ENCODE measurements at places on chromosomes 1 and 21. TPM values are rescaled to one million over a fixed set of nuclear protein-coding genes. Genes with fewer than 3 reads are reported as not detected.

Gene RPS8
- total RNA-seq = 2,139 TPM

Gene LRRN2
- not detected for total RNA-seq

Gene C1orf56
- total RNA-seq = 1.0 TPM

Gene FCAMR
- 0.07 TPM for total RNA-seq

Gene FMOD
- not detected for total RNA-seq

Gene PTGS2
- 1.3 TPM for total RNA-seq

Gene RNF207
- 36.3 TPM for total RNA-seq

Gene F13B
- total RNA-seq = not detected

Gene CCDC181
- 0.16 TPM for total RNA-seq

Gene TRIM67
- total RNA-seq = not detected

Gene PCNX2
- 24.4 TPM for total RNA-seq

Gene FLG2
- total RNA-seq = not detected

Gene PLA2G2C
- total RNA-seq = not detected

Gene CELA3B
- total RNA-seq = not detected

Gene CYP4Z1
- not detected for total RNA-seq

Gene DENND2D
- 203 TPM for total RNA-seq

Gene KANK4
- not detected for total RNA-seq

Gene S100A1
- not detected for total RNA-seq

Gene PRDM16
- not detected for total RNA-seq

Gene KCNN3
- total RNA-seq = 0.09 TPM

Gene EFNA3
- total RNA-seq = 2.3 TPM

Gene FRRS1
- total RNA-seq = 2.4 TPM

Gene NKAIN1
- total RNA-seq = not detected

Gene HORMAD1
- 0.25 TPM for total RNA-seq

Gene SAMD13
- total RNA-seq = 0.36 TPM

Gene XCL1
- 1.1 TPM for total RNA-seq

Gene LIPI
- not detected for total RNA-seq

Gene OR2T34
- not detected for total RNA-seq

Gene RNU1-2
- total RNA-seq = 2,397 TPM

Gene AIM2
- 12.1 TPM for total RNA-seq

Gene C1orf141
- total RNA-seq = not detected

Gene ZMYND12
- total RNA-seq = not detected

Gene PADI2
- 0.14 TPM for total RNA-seq

Gene SPRR5
- not detected for total RNA-seq

Gene CCDC27
- total RNA-seq = not detected

Gene AUNIP
- total RNA-seq = 6.6 TPM

Gene DRAXIN
- total RNA-seq = 0.09 TPM

Gene HLCS
- total RNA-seq = 16.4 TPM

Gene NIBAN1
- total RNA-seq = 57.4 TPM

Gene S100A2
- 0.73 TPM for total RNA-seq

Gene SLC19A1
- total RNA-seq = 52.0 TPM

Measured in T-helper 2 cell treated with Interferon-gamma antibody and Interleukin-4, amounts not matched to agents 100 ng/mL and 5 ng/mL, for 36 hours (primary cell).